ENCODE measurements at places on chromosomes 3 and 15.

DNA sequence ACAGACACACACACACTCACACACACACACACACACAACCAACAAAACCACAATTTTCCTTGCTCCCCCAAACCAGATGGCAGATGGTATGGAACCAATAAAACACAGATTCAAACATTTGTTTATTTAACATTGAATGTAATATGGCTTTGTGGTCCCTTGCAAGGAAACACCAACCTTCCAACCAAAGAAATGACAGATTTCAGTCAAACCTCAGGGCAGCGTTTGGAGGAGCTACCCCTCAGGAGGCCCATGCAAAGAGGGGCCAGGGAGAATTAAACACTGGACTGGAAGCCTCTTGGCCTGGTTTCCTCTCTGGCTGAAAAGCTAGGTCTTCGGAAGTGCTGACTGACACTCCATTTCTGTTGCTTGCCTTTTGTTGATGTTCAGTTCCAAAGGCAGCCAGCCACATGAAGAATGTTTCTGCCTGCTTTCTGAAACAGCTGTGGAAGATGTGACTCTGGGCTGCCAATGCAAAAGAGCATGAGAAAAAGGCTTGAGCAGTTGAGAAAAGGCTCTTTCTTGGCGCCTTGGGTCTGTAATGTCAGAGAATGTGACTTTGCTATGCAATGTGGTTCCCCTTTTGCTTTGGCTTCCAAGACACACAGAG lies 296.1 kb downstream of the RPLP1 start:
- DNase-seq: no peak

GRCh38 chr15:73928971-73929627 lies 2.8 kb downstream of the LOXL1 start:
- no peak for DNase-seq

GRCh38 chr3:126358816-126359181 lies 1.6 kb upstream of the KLF15 start:
- DNase-seq: no peak

DNA sequence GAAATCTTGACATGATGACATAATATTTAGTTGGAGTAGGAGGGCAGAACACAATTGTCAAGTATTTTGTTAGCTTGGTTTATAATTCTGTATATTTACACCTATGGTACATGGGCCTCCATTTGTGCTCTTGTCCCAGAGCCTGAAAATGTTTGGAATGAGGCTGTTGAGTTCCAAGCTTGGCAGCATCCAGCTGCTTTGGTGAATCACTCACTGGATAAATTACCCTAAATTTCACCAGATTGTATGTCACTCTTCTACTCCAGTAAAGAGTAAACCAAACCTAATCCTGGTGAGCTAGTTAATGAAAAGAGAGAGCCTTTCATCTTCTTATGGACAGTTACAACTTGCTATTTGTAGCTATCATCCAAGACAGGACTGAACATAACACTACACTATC lies 928.7 kb downstream of the DIPK2A start:
- no peak for DNase-seq

GRCh38 chr3:32583708-32584107 lies 13.1 kb upstream of the DYNC1LI1 start:
- no peak for DNase-seq

DNA sequence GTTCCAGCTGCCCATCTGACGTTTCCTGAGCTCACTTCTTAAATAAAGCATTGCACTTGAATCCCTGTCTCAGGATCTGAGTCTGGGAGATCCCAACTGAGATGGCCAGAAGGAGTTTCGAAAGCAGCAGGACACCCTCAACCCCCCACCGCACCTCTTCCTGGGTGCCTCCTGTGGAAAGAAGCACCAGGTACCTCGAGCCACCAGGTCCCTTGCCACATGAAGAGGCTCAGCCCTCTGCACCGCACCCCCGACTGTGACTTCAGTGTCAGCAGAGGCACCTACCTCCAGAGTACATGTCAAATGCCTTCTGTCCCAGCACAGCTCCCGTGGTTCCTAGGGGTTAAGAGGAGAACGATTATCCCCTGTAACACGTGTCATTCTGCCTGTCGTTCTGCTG lies 26.7 kb downstream of the FAM3D start:
- DNase-seq: no peak

GRCh38 chr3:191306428-191306827 lies 22.8 kb upstream of the CCDC50 start:
- no peak for DNase-seq

DNA sequence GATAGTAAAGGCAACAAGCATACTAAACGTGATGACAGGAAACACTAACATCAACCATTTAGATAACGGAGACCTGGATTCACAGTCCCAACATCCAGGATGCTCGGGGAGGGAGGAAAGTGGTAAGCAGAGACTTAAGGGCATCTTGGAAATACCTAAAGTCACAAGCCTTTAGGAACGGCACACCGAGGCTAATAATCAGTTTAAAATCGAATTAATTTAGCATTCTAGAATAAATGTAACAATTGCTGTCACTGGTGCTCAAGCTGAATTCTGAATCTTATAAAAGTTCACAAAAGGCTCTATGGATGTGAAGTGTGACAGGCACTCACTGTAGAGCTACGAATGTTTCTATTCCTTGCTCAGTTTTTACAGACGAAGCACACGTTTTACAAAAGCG lies 1.3 kb downstream of the CD47 start:
- DNase-seq: no peak

- DNase-seq: peak; percentile 32
Measured at GRCh38 chr15:70480196-70480856, 283.0 kb downstream of the UACA start.

DNA sequence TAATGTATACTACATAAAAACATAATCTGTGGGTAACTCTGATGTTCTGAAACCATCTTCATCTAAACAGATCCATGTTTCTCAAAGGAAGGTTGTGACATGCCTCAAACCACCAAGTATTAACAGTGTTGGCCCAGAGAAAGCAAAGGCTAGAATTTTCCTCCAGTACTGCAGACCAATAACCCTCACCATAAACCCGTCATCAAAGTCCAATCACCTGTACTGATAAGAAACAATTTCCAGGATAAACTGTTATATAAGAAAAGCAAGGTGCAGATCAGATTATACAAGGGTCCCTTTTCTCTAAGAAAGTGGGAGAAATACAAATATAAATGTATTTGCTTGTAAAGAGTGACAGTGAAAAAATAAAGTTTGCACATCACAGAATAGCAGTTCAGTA lies 32.3 kb downstream of the TBC1D2B start:
- no peak for DNase-seq

DNA sequence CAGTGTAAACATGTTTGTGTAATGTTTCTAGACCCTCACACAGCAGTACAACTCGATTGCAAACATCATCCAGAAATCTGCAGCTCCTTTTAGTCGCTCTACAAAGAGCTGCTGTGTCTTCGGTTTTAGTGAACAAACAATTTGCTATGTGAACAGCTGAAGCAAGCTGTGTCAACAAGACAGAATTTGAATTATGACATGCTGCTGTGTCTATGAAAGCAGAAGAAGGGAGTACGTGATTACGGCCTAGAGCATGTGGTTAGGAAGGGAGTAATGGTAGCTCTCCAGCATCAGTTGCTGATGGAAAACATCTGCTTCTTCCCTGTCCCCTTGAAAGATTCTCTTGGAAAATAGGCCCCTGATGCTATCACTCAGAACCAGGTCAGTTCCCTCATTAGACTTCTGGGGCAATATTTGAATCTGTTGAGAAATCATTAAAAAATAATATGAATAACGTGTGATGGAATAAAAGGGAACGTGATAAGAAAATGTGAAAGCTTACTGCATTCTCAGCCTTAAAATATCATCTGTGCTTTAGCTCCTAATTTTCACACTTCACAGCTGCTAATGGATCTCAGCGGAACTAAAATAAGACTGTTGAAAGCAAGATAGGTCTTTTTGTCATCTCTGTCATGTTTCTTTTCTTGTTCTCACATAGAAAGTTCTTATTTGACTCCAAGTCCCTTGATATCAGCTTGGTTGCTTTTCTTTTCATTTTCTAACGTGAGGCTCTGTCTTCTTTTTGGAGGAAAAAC lies 891.5 kb downstream of the ROBO2 start:
- DNase-seq: no peak
